HT-29 (cell line): ENCODE measurements at places on chromosomes 7 and 10. TPM values are rescaled to one million over a fixed set of nuclear protein-coding genes. Genes with fewer than 3 reads are reported as not detected.

Gene PAPOLB
- total RNA-seq = not detected in 2 replicates

Gene HHEX
- 1.4 and 2.0 TPM in 2 replicates for total RNA-seq

Gene PKD2L1
- total RNA-seq = 0.21 TPM in 1 of 2 replicates, not detected in the other

DNA sequence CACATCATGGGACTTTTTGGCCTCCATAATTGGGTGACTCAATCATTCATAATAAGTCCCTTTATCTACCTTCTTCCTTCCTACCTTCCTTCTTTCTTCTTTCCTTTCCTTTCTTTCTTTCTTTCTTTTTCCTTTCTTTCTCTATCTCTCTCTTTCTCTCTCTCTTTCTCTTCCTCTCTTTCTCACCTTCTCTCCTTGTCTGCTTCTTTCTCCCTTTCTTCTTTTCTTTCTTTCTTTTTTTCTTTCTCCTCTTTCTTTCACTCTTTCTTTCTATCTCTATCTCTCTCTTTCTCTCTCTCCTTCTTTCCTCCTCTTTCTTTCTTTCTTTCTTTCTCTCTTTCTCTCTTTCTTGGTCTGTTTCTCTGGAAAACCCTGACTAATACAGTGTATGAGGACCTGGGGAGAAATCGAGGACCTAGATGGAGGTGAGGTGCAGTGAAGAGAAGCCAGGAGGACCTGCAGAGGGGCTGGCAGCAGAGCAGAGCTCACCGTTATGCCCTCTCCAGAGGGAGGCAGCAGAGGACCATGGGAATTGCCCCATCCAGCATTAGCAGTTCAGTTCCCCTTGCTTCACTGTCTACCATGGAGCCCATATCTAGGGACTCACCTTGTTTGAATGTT is 52.7 kb upstream of the BTRC start:
- DNase-seq = peak; percentile 67

DNA sequence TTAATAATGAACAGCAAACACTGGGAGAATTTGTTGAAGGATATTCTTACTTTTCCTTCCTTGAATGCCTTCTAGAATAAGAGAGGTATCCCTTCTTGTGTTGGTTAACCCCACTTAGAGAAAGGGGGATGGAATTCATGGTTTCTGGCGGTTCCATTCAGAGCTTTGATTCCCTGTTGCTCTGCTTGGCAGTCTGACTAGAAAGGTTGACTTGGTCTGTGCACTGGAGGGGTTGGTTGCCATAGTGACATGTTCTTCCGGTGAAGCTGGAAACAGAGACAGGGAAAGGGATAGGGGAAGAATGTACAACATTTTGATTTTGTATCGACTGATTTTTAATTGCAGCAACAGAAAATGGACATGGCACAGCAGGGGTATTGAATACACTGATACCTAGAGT is 2.5 kb downstream of the TMEM178B start:
- DNase-seq = no peak

- DNase-seq = peak; percentile 85
Observed at GRCh38 chr10:72337039-72337629, 17.6 kb downstream of the DNAJB12 start.

GRCh38 chr10:81386817-81387216 is 488.2 kb upstream of the NRG3 start:
- DNase-seq = no peak

DNA sequence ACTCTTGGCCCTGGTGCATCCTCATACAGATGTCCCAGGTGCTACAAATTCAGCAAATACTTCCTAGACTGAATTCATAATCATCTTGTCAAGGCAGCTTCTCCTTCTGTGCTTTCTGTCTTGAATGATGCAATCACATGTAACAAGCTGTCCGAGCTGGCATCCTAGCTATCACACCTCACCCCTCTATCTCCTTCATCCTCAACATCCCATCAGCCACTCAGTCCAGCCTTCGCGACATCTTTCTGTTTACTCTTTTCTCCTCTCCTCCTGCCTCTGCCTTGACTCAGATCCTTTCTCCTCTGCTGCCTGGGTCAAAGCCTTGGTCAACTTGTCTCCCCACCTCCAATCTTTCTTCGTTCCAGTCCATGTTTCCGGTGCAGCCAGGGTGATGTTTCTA is 240.4 kb upstream of the CELF2 start:
- DNase-seq = no peak
